ENCODE measurements at places on chromosomes 12 and 14.

GRCh38 chr12:109868182-109869051, 11.9 kb downstream of the GLTP start:
- DNase-seq: no peak

DNA sequence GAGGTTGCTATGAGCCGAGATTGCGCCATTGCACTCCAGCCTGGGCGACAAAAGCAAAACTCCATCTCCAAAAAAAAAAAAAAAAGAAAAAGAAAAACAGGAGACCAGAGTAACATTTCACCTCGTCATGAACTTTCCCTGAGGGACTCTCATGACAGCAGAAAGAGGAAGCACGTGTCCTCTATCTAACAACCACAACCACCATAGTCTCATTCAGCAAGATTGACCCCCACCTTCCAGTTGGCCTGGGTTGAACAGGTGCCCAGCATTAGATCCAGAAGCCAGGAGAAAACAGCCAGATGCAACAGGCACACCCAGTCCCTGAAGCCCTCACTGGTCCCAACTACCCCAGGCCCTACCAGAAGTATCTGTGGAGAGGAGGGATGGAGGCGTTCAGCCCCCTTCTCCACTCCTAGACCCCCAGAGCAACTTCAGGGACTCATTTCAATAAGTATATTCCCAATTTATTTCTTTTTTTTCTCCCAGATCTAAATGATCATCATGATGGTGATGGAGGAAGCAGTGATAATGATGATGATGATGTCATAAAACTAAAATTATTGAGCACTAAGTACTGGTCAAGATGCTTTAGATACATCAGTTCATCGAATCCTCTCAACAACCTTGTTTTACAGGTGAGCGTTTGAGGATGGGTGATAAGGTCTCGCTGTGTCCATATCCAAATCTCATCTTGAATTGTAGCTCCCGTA, 235.0 kb downstream of the EFCAB11 start:
- no peak for DNase-seq

DNA sequence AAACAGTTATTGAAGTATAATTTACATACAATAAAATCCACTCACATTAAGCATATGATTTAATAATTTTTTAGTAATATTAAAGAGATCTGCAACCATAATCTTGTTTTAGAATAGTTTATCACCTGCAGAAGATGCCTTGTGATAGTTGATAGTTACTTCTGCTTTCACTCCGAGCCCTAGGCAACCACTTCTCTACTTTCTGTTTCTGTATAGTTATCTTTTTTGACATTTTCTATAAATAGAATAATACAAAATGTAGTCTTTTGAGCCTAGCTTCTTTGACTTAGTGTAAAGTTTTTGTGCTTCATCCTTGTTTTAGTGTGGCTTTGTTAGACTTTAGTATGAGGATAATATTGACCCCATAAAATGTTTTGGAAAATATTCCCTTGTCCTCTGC, 111.0 kb downstream of the MNAT1 start:
- no peak for DNase-seq

- no peak for DNase-seq
Observed at GRCh38 chr14:51852541-51852940, 7.9 kb upstream of the GNG2 start.

DNA sequence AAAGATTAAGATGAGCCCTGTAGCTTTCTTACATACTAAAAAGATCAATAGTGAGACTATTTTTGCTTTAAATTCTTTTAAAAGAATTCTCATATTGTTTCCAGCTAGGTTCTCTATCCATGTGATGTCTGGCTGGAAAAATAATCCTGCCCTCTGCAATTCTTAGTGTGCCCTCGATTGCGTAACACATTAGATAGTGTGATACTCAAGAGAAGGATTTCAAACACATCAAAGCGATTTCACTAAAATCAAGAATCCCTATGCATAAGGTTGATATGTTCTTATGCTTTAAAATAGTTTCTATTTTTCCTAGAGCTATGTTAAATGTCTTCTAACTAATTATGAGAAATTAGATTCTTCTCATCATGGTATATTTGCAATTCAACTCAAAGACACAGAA, 127.3 kb upstream of the PLEKHA5 start:
- DNase-seq: no peak

DNA sequence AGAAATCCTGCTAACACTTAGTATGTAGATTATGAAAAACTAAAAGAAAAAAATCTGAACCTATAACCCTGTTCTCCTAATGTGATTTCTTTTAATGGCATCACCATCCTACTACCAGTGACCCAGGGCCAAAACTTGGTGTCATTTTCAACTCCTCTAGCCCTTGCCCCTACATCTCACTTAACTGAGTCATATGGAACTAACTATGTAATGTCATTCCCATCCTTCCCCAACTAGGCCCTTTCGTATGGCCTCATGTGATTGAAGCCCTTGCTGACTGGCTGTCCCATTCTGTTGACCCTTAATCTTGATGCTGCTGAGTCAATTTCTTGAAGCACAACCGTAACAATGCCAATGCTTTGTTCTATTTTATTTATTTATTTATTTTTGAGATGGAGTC, 7.6 kb downstream of the DMAC2L start:
- DNase-seq: no peak

DNA sequence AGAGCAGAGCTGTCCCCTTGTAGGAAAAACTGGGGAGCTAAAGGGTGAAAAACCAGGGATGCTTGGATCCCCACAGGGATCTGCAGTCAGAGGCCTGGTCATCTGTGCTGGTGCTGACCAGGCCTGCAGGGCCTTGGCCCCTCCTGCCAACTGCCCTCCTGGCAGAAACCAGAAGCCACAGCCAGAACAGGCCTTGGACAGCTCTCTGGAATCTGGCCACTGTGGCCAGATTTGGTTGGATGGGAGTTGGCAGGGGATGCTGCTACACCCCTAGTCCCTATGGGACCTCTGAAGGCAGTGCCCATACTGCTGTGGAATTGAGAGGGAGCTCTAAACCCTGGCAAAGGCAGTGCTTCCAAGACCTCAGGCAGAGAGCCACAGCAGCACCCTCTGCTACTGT, 9.2 kb upstream of the GPX2 start:
- no peak for DNase-seq

DNA sequence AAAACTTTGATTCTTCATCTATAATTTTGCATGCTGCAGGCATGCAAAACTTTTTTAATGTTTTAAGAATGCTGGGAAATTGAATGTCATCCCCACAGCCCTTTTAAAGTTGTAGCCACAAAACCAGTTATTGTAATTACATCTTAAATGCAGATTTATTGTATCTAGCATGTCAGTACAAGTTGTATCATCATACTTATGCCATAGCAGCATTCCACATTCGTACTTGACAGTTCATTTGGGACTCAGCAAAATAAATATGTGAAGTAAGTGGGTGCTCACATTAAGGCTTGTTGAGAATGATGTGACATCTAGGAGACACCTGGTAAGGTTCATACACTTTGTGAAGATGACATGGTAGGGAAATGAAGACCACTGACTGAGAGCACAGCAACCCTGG, 44.0 kb upstream of the GZMB start:
- no peak for DNase-seq

DNA sequence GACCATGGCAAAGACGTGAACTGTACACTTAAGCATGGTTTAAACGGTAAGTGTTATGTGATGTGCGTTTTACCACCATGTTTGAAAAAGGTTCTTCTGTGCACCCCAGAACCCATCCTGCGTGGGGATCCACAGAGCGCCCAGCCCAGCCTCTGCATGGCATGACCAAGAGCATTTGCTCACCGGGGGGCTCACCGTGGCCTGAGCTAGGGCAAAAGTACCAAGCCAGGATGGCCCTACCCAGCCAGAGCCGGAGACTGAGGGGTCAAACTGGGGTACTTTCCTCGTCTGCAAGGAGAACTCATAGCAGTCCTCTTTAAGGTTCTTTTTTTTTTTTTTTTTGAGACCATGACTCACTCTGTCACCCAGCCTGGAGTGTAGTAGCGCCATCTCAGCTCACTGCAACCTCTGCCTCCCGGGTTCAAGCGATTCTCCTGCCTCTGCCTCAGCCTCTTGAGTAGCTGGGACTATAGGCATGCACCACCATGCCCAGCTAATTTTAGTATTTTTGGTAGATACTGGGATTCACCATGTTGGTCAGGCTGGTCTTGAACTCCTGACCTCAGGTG, 16.4 kb upstream of the ANKRD9 start:
- DNase-seq: no peak

Data from astrocyte of the hippocampus (primary cell).